Activated naive CD8-positive, alpha-beta T cell treated with anti-CD3 and anti-CD28 coated beads for 36 hours (primary cell): ENCODE measurements at places on chromosomes 2 and 18. TPM values are rescaled to one million over a fixed set of nuclear protein-coding genes. Genes with fewer than 3 reads are reported as not detected.

The ANO7 gene
- 3.4 TPM for total RNA-seq

The CNGA3 gene
- not detected for total RNA-seq

The ZAP70 gene
- total RNA-seq = 198 TPM

DNA sequence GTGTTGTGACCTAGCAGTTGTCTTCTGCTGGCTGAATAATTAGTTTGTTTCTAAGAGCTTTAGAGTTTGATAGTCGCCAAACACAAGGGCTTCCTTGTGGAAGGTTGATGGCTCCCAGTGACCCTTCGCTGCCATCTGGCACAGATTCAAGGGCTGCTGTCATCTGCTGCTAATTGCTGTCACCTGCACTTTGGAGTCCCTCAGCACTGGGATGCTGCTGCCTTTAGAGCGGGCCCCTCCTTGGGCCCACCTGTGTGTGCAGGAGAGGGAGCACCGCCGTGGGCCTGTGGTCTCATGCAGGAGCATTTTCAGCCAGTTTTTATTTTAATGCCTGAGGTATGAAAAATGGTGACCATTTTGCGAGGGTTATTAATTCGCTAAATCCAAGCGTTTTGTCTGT is 154.0 kb upstream of the NFATC1 start:
- H3K4me1 ChIP-seq = peaks cover 4% of the 10 kb centered on the region
- no peak overlapping the region for H3K4me3 ChIP-seq
- H3K36me3 ChIP-seq = no peaks in the 10 kb centered on the region
- DNase-seq = no peak

GRCh38 chr2:200223205-200223784 is 83.2 kb upstream of the SPATS2L start:
- no peaks in the 10 kb centered on the region for H3K36me3 ChIP-seq
- no peaks in the 10 kb centered on the region for H3K4me1 ChIP-seq
- no peak overlapping the region for H3K27ac ChIP-seq
- H3K27me3 ChIP-seq = peaks cover 10% of the 10 kb centered on the region
- H3K4me3 ChIP-seq = no peak overlapping the region
